ENCODE measurements at places on chromosomes 11 and 22.

DNA sequence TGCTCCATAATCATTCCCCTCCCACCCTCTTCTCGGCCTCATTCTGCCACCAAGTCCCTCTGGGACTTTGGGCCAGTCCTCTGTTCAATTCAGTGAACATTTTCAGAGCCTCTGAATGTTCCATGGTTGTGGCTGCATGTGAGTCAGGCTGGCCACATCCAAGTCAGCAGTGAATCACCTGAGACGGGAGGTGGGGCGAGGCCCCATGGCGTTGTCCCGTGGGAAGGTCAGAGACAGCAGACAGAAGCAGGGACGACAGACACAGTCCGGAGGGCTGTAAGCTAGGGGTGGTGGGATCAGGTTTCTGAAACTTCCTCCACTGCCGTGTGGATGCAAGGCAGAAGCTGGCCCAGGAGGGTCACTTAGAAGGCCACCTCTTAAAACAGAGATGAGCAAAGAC, 324.8 kb downstream of the MN1 start:
- DNase-seq: no peak

GRCh38 chr11:123166071-123166559, 28.9 kb downstream of the CLMP start:
- DNase-seq: peak; percentile 38

DNA sequence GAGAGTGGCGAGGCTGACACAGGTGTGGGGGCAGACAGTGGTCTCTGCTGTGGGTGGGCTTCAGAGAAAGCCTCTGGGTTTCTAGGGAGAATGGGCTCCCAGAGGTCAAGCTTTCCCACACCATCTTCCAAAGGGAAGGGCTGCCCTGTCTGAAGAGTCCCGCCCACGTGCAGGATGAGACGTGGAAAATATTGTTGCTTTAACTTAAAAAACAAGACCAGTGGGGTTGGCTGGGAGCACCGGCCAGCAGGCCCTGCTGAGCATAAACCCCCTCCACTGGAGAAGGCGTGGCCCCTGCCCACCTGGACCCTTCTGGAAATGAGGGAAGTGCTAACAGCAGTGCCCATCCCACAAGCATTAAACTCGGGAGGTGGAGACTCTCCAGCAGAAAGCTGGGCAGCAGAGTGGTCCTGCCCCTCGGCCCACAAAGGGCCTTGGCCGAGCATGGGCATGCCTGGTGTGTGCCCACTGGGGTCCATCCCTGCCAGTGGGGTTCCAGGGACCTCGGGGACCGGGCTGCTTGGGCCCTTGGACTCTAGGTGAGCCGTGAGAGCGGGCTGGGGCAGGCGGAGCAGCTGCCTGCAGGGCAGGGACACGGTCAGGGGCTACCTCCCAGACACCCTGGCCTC, 15.4 kb downstream of the SELENOO start:
- DNase-seq: no peak

GRCh38 chr11:96538622-96539021, 148.8 kb downstream of the JRKL start:
- no peak for DNase-seq

DNA sequence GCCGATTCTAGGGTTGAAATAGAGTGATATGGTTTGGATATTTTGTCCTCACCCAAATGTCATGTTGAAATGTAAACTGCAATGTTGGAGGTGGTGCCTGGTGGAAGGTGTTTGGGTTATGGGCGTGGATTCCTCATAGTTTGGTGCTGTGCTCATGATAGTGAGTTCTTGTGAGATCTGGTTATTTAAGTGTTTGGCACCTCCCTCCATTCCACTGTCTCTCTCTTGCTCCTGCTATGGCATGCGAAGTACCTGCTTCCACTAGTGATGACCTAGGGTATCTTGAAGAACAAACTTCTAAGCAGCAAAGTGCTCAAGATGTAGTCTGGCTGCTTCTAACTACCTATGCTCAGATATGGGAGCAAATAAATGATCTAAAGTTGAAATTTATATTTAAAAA, 56.0 kb upstream of the TSPAN18 start:
- DNase-seq: no peak

- peak; percentile 68 for DNase-seq
Observed at GRCh38 chr11:128324531-128325141, 262.7 kb downstream of the ETS1 start.

Measured in activated CD4-positive, CD25-positive, alpha-beta regulatory T cell treated with anti-CD3 and anti-CD28 coated beads, Interleukin-2, amount 50 U/mL, for 72 hours (primary cell).